Activated T-helper 9 cell treated with anti-CD3 and anti-CD28 coated beads, Interleukin-2, amount 50 U/mL, for 16 hours (primary cell): ENCODE measurements at places on chromosomes 2 and 18.

DNA sequence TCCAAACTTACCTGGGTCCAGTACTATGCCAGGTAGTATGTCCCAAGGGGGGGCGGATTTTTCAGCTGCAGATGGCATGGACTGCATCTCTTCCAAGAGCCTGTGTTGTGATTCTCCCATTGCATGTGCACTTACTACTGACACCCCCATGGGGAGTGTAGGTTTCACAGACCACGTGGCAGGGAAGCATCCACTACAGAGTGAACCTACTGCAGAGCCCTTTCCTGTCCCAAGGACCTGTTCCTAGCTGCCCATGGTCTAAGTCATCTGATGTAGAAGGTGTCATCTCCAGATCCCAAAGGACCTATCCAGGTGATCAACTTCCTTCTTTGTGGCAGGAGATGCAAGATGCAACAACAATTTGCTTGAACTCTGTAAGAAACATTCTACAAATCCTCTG, 9.9 kb upstream of the SULT1C3 start:
- DNase-seq = no peak

GRCh38 chr18:34746614-34747013, 36.5 kb downstream of the DTNA start:
- DNase-seq = no peak

GRCh38 chr2:202290970-202291369, 25.4 kb downstream of the NOP58 start:
- DNase-seq = no peak

GRCh38 chr2:38376346-38377049, 575 bp downstream of the ATL2 start:
- peak; percentile 37 for DNase-seq

DNA sequence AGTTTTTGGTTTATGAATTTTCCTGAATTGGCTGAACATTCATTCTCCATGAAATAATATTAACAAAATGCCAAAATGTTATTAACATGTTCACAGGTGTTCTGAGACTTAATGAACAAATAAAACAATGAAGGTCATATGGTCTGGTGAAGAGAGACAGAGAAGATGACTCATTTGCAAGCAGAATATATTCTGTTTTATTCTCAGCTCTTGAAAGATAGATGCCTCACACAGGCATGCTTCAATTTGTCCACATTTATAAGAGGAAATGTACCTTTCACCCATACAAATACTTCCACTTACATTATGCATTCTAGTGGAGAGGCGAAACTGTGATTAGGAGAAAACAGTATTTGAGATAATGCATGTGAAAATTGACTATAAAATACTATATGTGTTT, 75.4 kb upstream of the PGAP1 start:
- DNase-seq = no peak

DNA sequence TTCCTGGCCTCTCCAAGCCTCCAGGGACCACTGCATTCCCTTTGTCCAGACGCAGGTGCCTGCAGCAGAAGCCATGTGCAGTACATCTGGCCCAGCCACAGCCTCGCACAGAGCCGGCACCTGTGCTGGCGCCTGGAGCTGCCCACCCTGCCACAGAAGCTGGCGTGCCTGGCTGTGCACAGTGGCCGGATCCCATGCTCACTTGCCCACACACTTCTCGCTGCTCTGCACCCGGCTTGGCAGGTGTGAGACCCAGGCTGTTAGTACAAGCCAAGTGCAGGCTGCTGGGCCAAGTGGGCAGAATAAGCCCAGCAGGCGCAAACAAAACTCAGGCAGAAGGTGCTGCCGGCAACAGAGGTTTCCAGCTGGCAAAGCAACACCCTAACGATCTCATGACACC, 124.5 kb upstream of the CCDC150 start:
- DNase-seq = no peak

DNA sequence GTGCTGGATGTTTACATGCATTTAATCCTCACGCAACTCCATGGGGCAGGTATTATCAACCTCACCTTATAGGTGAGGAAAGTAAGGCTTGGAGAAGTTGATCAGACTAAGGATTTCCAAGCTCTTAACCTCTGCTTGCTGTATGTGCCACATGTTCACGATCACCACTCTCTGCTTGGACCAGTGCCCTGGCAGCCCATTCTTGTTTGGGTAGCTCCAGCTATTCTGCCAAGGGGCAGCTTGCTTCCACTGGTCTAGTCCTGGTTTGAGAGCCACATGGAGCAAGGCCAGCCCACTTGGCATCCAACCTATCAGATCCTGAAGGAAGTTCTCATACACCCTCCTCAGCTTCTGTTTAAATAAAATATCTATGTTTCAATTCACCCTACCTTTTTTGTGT, 14.3 kb downstream of the PLB1 start:
- no peak for DNase-seq

DNA sequence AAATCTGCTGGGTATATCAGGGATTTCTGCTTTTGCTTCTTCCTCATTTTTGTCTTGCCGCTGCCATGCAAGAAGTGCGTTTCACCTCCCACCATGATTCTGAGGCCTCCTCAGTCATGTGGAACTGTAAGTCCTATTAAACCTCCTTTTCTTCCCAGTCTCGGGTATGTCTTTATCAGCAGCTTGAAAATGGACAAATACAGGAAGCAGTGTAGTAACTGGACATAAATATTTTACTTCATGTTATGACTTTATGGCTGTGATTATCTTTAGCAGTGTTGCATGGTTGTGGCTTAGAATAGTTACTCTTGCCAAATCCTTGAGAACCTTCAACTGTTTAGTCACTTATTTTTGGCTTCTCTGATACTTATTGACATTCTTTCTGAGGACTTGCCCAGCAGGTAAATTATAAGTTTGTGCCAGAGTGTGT, 66.2 kb upstream of the DLX2 start:
- DNase-seq = no peak

- DNase-seq = no peak
These were observed 283.1 kb upstream of the CYRIA start for GRCh38 chr2:16948710-16949109.

DNA sequence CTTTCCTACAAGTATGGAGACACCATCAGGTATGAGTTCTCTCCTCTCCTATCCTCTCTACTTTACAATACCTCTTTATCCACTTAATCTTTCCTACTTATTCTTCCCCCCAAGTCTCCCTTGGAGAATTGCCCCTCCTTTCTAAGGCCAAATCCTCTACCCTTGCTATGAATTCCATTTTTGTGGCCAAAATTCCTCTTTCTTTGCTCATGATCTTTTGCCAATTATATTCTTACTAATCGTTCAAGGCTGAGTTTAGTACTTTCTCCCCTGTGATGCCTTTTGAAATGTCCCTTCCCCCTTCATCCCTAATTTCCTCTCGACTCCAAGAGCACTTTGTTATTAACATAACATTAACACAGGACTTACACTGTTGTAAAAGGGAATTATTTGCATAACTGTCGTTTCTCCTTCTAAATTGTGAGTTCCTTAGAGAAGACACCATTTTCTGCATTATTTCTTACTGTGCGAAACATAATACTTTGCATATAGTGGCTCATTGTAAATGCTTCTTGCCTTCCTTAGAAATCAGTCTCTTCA, 133.4 kb downstream of the KCTD1 start:
- no peak for DNase-seq

DNA sequence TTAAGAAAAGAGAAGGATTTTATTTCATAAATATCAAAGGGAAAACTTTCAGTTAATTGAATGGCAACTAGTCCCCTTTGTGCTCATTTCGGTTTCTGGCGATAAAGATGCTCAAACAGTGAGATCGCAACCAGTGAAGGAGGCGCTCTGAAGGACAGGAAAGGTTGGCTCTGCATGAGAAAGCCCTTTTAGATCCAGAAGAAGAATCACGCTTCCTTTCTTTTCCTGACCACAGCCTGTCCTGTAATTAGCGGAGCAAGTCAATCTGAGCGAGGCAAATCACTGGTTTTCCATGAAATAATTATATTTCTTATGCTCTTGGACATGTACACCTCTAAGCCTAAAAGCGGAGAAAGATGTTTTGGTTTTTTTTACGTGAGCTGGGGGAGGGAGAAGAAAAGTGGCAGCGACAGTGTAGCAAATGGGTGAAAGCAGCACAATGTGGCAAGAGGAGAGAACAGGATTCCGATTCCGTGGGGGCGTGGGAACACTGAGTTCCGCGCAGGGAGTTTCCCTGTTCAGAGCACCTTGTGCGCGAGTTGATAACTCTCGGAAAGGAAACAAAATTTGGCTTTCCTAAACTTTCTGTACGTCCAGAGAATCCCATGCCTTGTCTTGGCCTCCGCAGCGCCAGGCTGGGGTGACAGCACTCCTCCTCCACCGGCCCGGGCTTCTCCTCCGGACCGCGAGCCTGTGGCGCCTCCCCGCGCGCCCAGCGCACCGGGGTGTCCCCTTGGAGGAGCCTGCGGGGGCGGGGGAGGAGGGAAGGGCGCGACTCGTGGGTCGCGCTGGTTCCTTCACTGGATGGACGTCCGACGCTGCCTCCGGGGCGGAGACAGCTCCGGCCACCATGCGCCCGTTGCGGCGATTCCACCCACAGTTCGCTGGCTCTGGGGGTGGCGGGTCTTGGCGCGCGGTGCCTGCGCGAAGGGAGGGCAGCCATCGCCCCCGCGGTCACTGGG, 620 bp upstream of the SLC9A2 start:
- DNase-seq = no peak

- no peak for DNase-seq
These were observed 41.2 kb upstream of the RAB27B start for GRCh38 chr18:54787121-54787520.

- no peak for DNase-seq
These were observed 315.6 kb downstream of the SETBP1 start for GRCh38 chr18:44996261-44996660.

GRCh38 chr2:224428787-224429440, 27.0 kb upstream of the FAM124B start:
- DNase-seq = no peak

DNA sequence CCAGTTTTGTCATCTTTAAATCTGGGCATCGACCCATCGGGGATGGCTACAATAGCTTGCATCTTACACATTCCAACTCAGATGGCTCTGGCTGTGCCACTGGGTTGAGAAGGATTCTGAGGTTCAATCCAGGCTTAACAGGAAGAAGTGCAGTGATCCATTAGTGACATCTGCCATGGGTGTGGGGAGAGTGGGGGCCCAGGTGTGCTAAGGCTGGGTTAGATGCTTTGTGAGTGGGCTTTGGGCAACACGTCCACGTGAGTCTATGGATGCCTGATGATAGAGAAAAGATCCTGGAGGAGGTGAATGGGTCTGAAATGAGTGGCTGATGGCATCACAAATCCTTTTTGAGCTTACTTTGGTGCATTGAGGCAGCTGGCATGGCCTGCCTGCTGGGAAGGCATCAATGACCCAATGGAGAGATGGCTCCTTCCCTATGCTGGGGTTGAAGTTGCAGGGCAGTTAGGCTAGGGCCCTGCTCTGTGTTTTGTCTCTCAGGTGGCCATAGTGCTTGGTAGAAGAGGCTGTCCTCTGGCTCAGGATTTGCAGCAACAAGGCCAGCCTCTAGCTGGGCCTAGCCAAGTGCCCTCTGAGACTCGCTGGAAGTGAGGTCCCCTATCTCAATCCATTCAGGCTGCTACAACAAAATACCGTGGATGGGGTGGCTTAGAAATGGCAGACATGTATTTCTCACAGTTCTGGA, 56.7 kb downstream of the HS1BP3 start:
- no peak for DNase-seq

DNA sequence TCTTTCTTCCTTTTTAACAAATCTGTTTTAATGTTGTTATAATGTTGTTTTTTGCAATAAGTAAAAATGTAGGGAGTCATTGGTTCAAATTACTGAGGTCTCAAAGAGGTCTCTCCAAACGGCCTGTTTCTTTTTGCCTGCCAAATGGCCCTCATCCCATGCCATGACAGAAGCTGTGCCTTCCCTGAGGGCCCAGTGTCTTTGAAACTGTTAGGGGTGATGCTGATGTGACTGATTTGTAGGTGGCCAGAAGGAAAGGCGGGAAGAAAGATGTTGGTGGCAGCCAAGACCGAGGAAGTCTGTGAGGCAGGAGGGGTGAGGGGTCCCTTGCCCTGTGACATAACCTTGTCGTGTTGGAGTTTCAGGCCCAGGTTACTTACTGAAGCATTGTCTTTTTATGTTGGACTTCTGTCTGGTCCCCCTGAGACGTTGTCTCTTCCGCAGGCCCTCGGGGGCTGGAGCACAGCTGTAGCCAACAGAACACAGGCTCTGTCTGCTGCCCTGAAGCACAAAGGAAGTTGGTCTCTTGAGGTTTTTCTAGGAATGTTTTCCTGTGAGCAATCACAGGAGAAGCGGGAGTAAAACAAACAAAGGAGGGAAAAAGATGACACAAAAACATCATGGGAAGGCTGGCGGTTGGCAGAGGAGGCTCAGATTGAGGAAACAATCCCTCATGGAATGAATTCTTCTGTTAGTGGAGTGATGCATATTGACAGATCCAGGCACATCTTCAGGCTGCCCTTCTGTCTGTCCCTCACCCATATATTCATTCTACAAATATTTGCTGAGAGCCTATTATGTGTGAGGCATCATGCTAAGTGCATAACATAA, 4.9 kb upstream of the ST3GAL5 start:
- DNase-seq = no peak

- no peak for DNase-seq
These were observed 117.5 kb upstream of the TMEM18 start for GRCh38 chr2:794554-795241.

GRCh38 chr2:127630096-127630863, 15.7 kb upstream of the GPR17 start:
- DNase-seq = no peak

DNA sequence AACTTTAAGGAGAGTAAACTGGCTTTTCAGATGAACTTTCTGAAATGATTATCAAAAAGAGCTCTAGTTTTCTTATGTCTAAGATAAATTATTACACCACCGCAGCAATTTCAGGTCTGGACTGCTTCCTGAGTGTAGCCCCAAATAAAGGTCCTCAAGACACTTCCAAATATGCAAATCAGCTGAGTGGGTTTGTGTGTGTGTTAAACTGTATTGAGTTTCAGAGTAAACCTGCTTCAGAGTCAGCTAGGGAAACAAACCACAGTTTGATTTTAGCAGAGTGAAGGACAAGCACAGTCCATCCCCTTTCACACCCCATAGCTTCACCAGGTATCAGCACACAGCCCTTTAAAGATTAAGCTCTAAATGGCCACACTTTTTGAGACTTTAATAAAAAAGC, 168.7 kb downstream of the NRXN1 start:
- no peak for DNase-seq

GRCh38 chr18:78658531-78658930, 321.1 kb upstream of the SALL3 start:
- DNase-seq = no peak

DNA sequence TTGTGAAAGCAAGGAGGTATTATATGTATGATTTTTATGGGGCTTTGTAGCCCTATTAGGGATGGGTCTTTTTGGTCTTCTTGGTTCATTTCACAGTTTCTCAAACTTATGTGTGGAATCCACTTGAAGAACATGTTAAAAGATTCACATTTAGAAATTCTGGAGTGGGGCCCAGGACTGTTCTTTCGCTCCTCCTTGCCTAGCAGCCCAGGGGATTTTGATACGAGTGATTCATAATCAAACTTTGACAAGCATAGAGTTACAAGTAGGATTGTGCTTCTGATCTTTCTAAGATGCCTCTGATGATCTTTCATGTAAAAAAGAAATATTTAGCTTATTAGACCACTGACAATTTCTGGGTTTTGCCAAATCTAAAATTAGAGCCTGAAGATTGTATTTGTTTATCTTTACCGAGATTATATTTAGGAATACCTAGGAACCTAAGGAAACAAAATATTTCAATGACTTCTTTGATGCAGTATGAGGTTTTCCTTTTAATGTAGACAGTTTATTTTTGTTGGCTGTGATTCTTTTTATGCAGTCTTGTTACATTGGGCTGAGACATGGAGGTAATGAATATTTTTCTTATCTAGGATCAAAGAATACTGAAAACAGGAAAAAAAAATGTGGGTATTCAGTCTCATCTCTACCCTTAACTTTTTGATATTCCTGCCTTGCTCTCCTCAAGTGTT, 324.0 kb downstream of the PARD3B start:
- no peak for DNase-seq
